ENCODE measurements at places on chromosomes 3 and 15.

DNA sequence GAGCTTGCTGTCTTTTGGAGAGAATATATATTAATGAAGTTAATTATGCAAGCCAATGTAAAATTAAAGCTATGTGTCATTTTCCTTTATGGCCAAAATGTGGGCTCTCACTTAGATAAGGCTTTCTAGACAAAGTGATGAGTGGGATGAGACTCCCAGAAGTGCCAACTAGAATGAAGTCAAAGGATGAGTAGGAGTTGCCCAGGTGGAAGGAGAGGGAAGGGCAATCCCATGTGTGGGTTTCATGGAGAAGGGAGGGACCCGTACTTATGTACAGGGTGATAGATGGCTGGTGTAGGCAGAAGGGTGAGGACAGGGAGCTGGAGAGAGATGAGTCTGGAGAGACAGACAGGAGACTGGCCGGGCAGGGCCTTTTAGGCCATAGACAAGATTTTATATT, 239.2 kb downstream of the THRB start:
- DNase-seq, result no peak

DNA sequence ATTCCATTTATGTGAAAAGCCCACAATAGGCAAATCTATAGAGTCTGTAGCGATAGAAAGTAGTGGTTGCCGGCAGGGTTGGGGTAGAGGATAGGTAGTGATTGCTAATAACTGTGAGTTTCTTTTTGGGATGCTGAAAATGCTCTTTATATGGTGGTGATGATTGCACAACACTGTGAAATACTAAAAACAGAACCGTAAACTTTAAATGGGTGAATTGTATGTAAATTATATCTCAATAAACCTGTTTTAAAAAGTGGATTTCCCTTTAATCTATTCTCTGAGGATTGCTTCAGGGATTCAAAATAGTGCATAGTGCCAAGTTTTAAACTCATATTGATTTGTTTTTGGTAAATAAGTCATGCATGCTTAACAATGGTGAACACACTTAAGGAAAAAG, 140.2 kb downstream of the LPP start:
- DNase-seq, result peak; percentile 21

DNA sequence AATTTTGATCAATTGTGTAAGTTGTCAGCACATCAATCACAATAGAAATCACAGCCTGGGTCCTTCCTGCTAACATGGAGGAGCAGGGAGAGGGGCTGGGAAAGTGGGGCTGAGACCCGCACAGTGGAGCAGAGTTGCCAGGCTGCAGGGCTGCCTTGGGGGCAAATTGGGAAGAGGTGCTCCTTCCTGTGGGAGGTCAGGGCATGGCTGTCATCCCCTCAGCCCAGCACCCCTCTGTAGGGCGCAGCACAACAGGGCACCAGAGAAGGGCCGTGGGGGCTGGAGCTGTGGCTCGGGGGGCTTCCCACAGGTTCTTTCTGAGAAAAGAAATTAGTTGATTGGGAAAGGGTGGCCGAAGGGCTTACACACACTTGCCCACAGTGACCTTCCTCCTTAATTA, 126.3 kb downstream of the NSMCE3 start:
- no peak for DNase-seq

DNA sequence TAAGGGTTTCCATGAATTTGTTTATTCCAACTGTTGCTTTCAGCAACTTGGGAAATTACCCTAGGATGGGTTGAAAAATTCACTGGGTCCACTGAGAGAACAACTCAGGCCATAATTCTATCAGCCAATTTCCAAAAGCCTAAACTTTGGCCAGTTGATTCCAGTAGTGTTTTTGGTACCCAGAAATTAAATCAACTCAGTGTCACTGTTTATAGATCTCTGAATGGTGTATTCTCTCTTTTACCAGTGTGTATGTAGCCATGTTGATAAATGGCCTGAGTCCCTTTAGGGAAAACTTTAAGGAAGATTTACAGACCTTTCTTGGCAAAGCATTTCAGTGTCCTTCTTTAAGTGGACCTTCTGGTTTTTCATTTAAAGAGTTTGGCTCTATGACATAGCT, 636.4 kb downstream of the OTOL1 start:
- DNase-seq, result no peak

DNA sequence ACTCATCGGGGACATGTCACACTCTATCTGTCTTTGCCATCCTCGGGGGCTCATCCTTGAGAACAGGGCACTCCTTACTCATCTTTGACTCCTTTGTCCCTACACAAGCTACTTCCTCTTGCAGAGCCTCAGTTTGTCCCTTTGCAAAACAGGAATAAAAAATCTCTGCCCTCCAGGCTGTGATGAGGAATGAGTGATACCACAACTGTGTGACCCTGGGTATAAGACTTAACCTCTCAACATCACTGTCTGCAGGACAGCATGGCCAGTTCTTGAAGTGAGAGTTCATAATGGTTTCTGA, 48.5 kb downstream of the IQSEC1 start:
- DNase-seq, result no peak

DNA sequence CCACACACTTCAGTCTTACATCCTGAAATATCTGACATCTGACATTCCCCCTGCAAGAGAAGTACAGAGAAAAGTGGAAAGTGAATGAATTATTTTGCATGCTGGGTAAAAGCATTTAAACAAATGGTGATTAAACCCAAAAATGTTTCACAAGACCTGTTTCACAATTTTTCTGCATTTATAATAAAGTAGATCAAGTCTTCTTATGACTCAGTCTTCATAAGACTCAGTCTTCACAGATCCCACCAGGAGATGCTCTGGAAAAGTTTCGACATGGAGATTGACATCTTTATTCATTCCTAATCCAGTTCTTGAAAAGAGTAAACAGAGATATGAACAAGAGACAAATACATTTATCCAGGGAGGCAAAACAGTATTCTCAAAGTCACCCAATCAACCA, 13.2 kb upstream of the EDC3 start:
- DNase-seq, result peak; percentile 56

DNA sequence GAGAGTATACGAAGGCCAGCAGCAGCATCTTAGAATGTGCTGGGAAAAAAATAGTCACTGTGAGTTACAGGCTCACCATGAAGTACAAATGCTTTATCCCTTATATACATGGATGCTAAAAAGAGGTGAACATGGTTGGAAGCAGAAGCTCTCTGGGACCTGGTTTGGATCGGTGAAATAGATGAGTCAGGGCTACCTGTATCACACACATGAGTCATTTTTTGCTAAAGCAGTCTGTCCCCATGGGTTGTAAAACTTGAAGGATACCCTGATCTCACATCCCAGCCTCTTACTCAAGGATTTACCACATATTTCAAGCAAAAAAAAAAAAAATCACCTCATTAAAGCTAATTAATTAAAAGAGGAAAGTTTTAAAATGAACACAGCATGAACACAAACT, 6.9 kb upstream of the SERPINI2 start:
- peak; percentile 27 for DNase-seq

- peak; percentile 84 for DNase-seq
Measured at GRCh38 chr3:16148783-16149182, 25.7 kb upstream of the GALNT15 start.

DNA sequence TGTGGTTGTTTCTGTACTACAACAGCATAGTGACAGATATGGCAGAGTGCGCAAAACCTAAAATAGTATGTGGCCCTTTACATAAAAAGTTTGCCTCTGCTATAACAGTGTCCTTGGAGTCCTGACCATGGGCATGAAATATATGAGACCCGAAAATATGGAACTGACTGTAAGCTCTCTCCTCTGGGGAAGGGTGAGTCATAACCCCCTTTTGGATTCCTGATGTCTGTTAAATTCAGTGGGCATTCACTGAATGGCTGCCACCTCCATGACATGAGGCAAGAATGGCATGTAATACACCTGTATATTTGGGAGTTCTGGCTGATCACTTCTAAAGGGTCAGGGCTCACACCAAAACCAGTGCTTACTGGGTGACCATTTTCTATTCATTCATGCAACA, 6.1 kb downstream of the TBC1D2B start:
- no peak for DNase-seq

DNA sequence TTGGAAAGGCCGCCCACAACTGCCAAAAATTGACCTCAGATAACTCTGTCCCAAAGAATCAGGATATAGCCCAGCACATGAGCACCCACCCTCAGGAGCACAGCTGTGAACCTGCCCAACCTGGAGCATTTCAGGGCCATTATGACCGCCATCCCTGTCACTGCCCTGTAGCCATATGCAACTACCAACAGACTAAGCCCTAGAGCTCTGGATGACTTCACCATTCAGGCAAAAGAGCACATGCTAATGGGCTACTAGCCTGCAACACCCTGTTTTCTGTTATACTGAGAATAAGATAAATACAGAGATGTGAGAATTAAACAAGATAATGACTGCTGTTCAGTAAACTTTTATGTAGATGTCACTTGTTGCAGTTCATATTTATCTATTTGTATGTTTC, 45.0 kb downstream of the TXNRD3 start:
- no peak for DNase-seq

DNA sequence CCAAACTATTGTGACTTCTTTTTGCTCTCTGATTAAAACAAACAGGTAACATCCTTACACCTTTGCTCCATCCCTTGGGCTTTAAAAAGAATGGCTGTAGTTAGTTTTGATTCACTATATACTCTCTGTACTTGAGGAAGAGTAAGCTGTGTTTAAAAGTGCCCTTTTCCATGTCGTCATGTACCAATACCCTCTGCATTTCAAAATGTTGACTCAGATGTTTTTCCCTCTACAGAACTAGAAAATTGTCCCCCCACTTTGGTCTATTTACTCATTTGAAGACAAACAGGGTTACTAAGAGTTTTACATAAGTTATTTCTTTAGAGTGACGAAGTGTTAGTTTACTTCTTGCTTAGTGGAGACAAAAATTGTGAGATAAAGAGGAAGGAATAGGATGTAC, 62.7 kb downstream of the TASOR start:
- no peak for DNase-seq

DNA sequence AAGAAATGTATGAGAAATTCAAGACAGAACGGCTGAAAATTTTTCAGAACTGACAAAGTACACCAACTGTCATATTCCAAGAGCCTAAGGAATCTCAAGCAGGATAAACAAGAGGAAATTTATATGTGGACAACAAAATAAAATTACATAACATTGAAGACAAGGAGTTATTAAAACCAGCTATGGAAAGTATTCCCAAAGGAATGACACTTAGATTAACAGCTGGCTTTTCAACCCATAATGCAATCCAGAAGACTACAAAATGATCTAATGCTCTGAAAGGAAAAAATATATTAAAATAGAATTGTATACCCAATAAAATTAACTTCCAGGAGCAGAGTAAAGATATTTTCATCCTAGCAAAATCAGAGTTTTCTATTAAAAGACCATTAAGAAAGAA, 132.2 kb upstream of the BNIP2 start:
- DNase-seq, result no peak

GRCh38 chr3:141093397-141093796, 42.2 kb downstream of the SPSB4 start:
- peak; percentile 71 for DNase-seq

- peak; percentile 86 for DNase-seq
Measured at GRCh38 chr3:11548721-11549131, 95.0 kb downstream of the VGLL4 start.

DNA sequence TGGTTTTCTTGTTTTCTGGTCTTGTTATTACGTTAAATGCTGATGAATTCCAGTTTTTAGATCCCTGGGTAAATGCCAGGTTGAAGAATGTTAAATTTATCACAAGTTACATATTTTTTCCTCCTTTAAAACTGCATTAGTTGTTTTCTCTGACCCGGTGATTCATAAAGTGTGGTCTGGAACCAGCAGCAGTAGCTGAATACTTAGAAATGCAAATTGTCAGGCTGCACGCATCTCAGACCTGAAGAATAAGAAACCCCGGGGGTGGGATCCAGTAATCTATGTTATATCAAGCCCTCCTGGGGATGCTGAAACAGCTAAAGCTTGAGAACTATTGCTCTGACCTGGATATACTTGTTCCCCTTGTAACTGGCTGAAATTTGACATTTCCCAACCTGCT, 69.1 kb downstream of the PEX5L start:
- peak; percentile 8 for DNase-seq

GRCh38 chr15:53808058-53808706, 48.7 kb upstream of the WDR72 start:
- peak; percentile 12 for DNase-seq

Data from MCF 10A (cell line).